ENCODE measurements at places on chromosomes 16 and 17.

DNA sequence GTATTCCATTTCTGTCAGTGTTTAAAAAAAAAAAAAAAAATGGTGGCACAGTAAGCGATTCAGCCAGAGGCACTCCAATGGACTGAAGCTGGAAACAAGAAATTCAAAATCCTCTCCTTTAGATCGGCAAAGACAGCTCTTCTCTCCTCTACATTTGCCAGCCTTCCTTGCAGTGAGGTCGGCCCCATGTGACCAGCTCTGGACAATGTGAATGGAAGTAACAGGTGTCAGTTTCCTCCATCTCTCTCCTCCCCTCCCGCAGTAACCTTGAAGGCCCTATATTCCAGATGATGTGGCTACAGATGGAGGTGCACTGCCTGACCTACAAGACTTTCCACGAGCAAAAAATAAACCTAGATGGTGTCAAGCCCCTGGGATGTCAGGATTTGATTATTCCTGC, 15.0 kb downstream of the CUEDC1 start:
- no peak for DNase-seq

- no peak for DNase-seq
These were observed 467.7 kb downstream of the SOX9 start for GRCh38 chr17:72588561-72588960.

DNA sequence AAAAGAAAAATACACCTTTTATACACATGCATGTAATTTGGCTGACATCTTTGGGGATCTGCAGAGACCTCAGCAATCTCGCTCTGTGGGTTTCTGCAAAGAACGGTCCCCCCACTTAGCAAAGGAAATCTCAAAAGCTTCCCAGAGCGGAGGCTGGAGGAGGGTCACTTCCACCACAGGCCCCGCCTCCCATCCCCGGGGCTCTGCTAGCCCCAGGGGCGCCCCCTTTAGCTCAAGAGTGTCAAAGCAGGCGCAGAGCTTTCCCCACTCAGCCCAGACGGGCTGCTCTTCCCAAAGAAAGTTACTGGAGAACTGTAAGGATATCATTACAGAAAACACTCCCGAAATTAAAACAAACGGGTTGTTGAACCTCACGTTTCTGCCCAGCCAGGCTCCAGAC, 11.4 kb downstream of the SLC13A5 start:
- no peak for DNase-seq

DNA sequence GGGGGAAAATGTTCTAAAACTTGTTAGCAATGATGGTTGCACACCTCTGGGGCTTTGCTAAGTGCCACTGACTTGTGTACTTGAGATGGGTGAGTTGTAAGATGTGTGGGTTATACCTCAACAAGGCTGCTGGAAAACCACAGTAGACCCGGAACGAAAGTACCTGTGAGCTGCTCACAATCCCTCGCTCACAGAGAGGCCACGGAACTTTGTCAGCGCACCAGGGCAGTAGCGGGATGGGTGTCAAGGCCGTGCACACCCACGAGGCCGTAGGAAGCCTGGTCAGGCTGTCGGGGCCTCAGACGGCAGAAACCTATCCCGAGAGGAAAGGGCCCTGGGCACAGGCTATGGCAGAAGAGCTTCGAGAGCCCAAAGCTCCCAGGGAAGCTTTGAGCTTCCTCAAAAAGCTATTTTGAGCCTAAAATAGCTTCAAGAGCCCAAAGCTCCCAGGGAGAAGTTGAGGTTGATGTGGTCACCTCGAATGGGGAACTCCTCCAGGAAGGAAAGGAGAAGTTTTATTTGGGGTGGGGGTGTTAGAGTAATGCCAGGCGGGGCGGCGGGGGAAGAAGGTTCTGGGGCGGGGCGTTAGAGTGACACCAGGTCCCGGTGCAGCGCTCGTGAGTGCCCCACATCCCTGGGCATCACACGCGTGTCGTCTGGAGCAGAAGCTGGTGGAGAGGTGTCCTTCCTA, 19.0 kb downstream of the CBFA2T3 start:
- DNase-seq: no peak

DNA sequence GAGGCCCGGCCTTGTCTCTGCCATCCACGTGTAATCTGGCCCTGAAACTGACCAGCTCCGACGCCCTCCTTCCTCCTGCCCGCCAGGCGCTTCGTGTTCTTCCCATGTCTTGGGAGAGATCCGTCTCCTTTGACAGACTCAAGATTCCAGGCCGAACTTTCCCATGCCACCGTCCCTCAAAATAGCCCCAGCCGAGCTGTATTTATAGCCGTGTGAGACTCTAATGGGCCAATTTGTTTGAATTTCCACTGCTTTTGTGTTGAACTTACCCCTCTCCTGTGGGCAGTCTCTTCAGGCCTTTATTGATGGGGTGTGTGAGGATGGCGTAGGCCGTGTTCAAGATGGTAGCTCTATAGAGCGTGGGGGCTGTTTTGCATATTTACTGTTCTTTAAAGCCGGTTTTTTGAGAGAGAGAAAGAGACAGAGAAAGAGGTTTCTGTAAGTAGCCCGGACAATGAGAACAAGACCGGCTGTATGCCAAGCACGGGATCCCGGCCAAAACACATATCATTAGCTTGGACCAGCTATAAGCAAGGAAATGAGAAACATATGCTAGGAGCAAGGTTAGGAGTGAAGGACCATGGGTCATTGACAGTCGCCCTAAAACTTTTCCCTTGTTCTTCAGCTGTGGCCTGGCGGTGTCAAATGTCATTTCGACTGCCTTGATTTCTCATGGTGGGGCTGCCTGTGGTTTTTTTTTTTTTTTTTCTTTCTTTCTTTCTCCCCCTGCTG, 124.5 kb upstream of the ZFHX3 start:
- no peak for DNase-seq

Measured in stimulated activated naive CD4-positive, alpha-beta T cell treated with Interleukin-2 at 50 U/mL for 16 hours (primary cell).